ENCODE measurements at places on chromosomes 2 and 18.

DNA sequence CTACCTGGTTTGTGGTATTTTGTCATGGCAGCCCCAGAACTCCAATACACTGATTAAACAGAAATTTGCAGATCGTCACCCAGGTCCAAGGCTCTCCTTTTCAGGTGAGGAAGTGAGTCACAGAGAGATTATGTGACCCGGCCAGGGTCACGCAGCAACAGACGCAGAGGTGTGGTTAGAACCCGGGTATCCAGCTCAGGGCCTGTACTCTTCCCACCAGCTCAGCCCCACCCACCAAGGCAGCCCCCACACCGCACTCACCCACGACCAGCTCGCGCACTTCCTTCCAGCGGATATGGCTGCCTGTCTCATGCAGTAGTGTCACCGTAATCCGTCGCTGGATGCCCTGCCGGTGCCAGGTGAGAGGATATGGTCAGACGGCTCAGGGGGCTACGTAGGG is 48.1 kb downstream of the AQP12A start:
- no peak for DNase-seq

GRCh38 chr2:109385506-109385905 is 228.3 kb downstream of the SEPTIN10 start:
- no peak for DNase-seq

- no peak for DNase-seq
Observed at GRCh38 chr2:188979187-188980114, 5.3 kb downstream of the COL3A1 start.

GRCh38 chr2:241126201-241126611 is 23.1 kb downstream of the PASK start:
- no peak for DNase-seq

GRCh38 chr2:54550547-54550946 is 94.4 kb downstream of the SPTBN1 start:
- no peak for DNase-seq

- DNase-seq = peak; percentile 5
Observed at GRCh38 chr2:17303054-17303453, 215.2 kb downstream of the RAD51AP2 start.

GRCh38 chr2:84495539-84496146 is 20.7 kb upstream of the DNAH6 start:
- DNase-seq = peak; percentile 69

DNA sequence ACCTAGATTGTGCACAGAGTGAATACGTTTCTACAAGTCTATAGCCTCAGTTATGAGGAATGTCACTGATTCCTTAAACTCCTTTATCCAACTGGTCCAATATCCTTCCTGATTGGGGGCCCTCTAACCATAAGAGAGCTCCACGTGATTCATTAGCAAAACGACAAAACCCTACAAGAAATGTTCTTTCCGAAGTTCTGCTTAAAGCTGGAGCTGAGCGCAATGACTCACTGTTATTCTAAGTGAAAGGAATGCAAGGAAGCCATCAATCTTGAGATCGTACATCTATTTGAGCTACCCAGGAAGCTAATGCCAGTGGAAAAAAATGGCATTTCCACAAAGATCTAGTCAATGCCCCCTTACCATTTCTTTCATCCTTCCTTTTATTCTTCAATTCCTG is 354.9 kb upstream of the CDH20 start:
- DNase-seq = no peak

- DNase-seq = peak; percentile 31
Observed at GRCh38 chr18:56294484-56295183, 343.8 kb downstream of the TXNL1 start.

GRCh38 chr2:221203125-221203524 is 369.0 kb downstream of the EPHA4 start:
- peak; percentile 21 for DNase-seq

DNA sequence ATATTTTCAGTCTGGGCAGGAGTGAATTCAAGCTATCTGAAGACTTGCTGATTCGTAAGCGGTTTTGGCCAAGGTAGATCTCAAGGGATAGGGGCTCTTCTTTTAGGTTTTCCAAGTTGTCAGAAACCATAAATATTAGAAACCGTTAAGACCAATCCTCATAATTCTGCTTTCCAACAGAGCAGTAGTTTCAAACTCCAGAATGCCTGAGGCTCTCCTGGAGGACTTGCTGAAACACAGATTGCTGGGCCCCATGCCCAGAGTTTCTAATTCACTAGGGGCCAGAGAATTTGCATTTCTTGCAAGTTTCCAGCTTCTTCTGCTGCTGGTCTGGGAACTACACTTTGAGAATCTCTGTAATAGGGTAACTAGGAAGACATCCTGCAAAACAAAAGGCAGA is 1855.7 kb upstream of the CELF4 start:
- DNase-seq = no peak

DNA sequence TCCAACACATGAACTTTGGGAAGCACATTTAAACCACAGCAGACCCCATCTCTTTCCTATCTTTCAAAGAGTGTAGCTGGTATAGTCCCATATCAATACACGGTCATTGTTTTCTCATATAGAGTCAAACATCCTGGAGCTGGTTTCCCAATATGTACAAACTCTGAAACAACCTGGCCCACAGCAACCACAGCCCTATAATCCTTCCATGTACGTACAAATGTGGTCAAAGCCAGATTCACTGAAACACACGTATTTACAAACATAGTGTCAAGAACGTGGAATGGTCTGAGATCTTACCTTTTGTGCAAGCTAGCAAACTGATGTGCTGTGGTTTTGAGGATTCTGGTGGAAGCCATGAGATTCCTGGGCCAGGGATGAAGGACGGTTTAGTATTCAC is 97.3 kb downstream of the HS1BP3 start:
- DNase-seq = no peak

- no peak for DNase-seq
Observed at GRCh38 chr2:143458258-143459190, 329.3 kb downstream of the ARHGAP15 start.

- peak; percentile 28 for DNase-seq
Observed at GRCh38 chr2:63842149-63843061, 709 bp downstream of the UGP2 start.

DNA sequence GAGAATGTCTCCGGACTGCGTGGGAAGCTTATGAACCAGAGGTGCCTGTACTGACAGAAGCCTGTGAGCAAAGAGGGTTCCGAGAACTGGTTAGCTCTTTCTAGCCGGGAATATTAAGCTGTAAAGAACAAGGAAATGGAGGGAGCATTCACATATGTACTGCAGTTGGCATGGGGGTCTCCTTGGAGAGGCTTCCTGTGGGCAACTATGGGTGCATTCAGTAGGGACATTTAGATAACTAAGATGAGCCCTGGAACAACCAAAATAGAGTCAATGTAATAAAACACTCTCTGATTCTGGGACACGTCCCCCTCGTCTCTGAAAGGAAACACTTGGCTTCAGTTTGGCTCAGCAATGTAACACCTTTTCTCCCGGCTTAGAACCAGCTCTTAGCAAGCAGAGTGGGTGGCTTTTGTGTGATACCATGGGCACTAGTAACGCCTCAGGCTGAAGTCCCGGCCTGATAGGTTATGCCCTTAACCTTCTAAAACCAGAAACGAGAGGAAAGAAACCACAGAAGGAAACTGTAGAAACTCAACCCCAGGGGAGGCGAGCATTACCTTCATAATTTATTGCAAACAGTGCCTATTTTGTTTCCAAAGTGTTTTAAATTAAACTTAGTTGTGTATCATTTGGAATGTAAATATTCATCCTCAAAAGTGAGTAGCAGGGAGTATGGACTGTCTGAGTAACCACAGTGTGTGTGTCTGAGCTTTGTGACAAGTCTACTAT is 48.8 kb upstream of the LPIN2 start:
- peak; percentile 31 for DNase-seq

GRCh38 chr2:20352230-20352578 is 1.6 kb upstream of the PUM2 start:
- peak; percentile 20 for DNase-seq

DNA sequence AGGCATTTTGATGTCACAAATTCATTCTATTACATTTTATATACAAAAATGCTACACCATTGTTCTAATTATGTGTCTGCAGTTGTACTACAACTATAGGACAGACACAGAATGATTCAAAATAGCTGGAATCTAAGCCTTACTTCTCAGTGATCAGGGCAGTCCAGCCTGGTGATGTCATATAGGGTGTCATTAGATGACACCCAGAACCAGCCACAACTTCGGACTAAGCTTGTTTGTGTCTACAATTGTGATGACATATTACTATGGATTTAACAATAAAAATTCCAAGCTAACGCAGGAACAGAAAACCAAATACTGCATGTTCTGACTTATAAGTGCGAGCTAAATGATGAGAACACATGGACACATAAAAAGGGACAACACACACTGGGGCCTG is 31.0 kb downstream of the M1AP start:
- no peak for DNase-seq

GRCh38 chr2:122480501-122481243 is 725.2 kb downstream of the TSN start:
- no peak for DNase-seq

DNA sequence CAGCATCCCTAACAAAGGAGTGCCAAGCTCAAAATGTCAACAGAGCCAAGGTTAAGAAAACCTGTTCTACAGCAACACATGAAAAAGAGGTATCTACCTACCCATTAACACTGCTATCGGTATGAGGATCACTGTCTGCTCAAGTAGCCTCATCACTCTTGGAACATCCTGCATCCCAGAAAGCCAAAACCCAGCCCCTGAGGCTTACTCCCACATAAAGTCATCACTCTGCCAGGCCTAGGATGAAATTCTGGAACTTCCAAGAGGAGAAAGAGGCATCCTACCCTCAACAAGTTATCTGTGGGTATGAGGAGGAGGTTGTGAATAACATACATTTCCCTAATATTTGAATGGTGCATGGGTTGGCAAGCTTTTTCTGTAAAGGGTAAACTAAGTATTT is 25.5 kb downstream of the CDH2 start:
- no peak for DNase-seq

DNA sequence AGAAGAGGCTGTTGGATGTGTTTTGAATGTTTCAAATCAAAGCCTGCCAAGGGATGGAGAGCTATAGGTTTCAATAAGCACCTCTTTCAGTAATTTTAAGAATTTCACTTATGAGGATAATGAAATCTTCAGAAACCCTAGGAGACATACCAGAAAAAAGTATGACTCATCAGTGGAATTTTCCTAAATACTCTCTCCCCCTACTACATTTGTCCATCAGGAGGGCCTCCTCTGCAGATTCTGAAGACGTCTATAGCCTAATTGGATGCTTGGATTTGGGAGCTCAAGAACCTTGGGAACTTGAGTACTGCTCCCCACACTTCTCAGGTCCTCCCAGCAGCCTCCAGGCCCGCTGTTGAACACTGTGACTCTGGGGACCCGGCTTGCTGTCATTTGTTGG is 374.3 kb downstream of the SLC4A3 start:
- no peak for DNase-seq

DNA sequence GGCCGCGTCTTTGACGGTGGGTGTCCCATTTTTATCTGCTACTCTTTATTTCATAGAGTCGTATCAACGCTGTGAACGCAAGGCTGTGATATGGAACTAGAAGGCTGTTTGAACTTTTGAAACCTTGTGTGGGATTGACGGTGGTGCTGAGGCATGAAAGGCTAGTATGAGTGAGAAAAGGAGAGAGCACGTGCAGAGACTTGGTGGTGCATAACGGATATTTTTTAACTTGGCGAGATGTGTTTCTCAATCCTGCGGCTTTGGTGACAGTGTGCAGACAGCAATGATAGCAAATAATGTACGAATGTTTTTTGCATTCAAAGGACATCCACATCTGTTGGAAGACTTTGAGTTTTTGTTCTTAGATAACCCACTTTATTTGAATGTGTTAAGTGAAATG is 6.2 kb downstream of the HES6 start:
- no peak for DNase-seq

DNA sequence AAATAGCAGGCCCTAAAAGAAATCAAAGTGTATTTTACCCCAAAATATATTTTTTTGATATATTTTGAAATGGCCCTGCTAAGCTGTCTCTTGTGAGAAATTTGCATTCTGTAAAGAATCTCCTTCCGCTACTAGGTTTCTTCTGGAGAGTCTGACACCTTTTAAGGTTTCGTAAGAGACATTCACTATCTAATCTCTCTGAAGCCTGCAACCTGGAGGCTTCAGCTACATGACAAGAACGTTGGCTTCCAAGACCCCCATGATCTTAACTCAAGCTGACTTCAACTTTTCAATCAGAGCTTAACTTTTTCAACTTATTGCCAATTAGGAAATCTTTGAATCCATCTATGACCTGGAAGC is 1894.9 kb upstream of the LRRTM1 start:
- no peak for DNase-seq

DNA sequence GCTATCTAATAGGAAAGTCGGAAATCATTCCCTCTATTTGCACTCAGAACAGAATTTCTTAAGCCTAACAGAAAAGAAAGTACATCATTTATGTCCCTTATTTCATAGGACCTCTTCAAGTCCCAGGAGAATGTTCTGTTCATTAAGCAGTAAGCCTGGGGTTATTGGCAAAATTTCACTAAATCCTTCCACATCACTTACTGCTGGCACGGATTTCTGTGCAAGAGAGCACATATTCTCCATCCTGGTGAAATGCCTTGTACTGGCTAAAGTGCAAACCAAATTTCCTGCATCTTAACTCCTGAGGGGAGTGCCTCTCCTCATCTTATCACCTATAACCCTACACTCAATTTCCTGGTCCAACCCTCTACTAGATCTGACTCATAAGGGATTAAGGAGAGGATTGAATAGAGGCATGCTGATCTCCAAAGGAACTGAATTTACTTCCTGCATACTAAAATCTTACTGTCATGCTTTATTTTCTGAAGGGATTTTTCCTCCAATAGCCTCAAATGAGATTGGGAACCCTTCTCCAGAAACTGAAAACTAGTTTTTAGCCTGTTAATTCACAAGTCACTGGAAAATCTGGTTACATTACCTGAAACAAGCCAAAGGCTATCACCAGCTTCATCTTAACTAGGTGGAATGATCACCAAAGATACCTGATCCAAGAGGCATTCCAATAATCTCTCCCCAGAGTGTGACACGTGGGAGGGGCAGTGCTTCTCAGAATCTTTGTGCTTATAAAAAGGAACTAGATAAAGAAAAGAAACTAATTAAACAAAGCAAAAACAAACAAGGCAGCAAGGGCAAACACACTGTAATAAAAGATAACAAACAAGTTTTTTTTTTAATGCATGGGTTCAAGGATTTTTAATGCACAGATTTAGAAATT is 311.1 kb downstream of the NR4A2 start:
- DNase-seq = no peak

DNA sequence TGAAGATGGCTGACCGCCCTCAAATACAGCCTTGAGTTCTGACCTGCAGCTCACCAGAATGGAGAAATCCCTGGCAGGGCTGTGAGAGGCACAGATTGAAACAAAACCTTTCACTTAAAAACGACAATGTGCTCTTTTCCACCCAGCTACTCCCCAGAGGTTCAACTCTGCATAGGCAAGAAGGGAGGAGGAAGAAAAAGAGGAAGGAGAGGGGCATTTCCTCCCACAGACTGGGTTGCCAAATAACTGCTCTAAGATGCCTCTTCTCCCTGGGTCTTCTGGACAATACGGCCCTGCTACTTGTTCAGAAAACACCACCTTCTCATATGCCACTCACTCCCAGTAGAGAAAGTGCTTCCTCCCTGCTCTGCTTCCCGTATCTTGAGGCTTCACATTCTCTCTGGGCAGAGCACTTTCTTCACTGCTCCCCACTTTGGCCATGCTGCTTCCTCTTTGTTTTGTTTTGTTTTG is 136.4 kb upstream of the SLC1A4 start:
- no peak for DNase-seq

- DNase-seq = peak; percentile 42
Observed at GRCh38 chr2:64317707-64318475, 136.1 kb upstream of the LGALSL start.
